ENCODE measurements at places on chromosomes 1 and 21.

GRCh38 chr21:46567348-46567747 lies 37.5 kb downstream of the S100B start:
- no peak for DNase-seq

- no peak for DNase-seq
Observed at GRCh38 chr1:29713857-29714256, 477.5 kb downstream of the PTPRU start.

- no peak for DNase-seq
Observed at GRCh38 chr1:180291004-180291403, 60.9 kb downstream of the LHX4 start.

DNA sequence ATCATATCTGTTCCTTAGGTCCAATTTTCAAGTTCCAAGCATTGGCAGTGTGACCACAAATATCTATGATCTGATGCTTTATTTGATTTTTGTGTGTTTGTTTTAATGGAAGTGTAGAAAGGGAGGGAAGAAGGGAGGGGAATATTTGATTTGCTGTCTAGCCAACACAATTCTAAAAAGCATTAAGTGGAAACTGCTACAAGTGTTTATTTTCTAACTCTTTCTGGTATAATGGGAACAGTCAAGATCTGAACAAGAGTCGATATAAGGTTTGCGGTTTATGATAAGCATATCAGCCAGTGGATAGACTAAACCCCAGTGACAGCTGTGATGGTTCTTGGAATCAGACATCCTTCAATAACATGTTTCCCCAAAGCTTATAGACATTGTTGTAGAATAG lies 267.8 kb upstream of the SNX7 start:
- no peak for DNase-seq

DNA sequence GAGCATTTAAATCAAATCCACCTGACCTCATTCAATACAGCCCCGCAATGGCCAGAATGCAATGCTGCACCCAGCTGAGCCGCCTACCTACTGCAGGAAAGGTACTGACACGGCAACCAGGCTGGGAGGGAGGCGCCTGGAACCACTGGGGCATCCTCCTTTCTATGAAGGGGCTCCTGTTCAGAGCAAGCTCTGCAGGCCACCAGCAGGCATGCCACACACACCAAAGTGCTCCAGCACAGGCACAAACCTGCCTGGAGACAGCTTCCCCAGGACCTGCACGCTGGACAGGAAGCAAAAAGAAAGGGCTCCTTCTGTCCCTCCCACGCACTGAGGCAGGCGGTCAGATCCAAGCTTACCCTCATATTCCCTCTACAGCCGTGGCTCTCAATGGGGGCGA lies 21.2 kb downstream of the CTNNBIP1 start:
- no peak for DNase-seq

GRCh38 chr1:10779201-10779600 lies 17.2 kb downstream of the CASZ1 start:
- DNase-seq = no peak

Measured in myocyte (in vitro differentiated cells).